ENCODE measurements at places on chromosomes 2 and 18.

DNA sequence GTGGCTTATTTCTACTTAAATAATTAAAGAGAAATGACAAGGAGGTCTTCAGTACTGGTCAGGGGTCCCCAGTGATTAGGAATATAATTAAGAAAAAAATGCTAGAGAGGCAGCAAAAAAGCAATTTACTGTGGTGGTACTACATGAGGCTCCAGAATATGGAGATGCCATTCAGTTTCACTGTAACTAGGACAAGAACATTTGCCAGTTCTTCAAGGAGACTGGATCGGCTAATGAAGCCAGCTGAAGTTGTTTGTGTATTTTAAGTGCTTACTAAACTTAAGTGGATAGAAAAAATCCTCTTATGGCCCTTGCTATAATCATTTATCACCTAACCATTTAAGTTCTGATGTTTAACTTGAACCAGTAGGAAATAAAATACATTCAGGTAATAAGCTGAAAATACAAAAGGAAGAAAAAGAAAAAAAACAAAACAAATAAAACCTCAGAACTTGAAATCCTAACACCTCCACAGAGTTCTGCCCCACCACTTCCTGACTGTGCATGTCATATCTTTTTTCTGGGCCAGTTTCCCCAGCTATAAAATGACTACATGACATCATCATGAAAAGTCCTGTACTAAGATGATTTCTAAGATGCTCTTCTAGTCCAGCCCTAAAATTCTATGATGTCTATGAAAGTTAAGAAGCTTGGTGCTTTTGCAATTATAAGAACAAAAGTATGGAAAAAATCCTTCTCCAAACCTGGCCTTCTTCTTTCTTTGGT is 98.0 kb downstream of the TRABD2A start:
- no peak for DNase-seq

GRCh38 chr2:118650327-118650726 is 197.1 kb downstream of the EN1 start:
- DNase-seq = no peak

GRCh38 chr2:188293601-188294351 is 2.1 kb downstream of the GULP1 start:
- peak; percentile 51 for DNase-seq

DNA sequence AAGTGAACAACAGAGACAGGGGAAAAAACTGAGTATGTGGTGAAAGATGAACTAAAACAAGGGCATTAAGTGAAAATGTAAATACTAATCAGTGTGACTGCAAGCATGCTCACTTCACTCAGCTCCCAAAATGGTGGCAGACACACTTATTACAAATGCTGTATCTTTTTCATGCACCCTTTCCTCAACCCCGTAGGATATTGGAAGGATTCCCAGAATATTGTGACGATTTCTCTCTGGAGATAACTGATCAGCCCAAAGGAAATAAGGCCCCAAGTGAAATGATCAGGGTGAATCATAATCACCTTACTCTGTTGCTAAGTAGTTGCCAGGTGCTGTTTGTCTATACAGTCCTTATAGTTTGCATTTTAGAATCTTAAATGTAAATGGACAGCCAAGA is 138.9 kb upstream of the IL1R2 start:
- DNase-seq = no peak

DNA sequence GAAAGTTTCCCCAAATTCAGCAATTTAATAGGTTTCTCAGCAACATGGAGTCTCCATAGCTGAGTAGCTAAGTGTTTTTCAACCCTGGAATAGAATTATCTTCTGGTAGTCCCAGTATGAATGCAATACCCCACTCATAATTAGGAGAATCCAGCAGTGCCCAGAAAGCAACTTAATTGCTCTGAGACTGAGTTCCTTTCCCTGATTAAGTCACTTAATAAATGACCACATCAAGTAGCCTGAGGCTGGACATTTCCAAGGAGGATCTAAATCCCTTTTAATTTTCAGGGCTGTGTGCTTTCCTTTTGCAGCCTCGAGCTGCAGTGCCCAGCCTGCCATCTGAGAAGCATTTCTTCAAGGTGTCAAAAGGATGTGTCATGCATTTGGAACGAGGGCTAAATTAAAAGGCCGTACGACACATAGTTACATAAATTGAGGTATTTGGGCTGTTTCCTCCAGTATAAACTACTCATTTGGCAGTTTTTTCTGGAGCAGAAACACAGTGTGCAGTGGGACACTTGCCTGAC is 17.7 kb upstream of the SIX2 start:
- no peak for DNase-seq

- no peak for DNase-seq
These were observed 1337.2 kb upstream of the NXPH2 start for GRCh38 chr2:140117386-140117785.

DNA sequence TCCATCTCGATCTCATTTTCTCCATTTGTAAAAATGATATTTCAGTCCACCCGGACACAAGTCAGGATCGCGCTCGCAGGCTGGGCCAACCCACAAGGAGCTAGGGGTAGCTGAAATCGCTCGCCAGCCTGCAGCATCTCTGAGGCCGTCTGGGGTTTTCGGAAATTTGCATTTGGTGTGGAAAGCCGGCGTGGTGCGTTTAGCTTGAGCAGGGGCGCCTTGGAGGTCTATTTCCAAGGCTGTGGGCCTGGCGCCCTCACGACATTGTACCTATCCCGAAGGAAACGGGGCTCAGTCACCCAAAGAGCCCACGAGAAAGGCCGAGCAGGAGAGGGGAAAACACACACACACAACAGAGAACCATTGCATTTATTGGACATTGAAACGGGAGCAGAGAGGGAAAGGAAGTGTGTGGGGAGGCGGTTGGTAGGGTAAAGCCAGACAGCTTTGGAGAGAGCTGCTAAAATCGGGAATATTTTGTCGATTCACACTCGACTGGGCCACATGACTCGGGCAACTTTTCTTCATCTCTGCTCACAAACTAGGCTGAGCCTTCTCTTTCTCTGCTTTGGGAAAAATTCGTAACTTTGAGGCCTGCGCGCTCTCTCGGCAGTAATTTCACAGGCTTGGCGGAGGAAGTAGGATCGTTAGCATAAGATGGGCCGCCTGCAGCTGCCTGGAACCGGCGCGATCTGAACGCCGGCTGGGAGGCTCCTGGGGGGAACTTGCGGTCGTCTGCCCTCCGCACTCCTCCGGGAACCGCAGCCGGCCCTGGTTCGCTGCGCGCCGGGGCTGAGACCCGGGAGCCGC is 1.1 kb upstream of the HOXD8 start:
- peak; percentile 49 for DNase-seq

GRCh38 chr18:35620765-35621164 is 39.2 kb downstream of the GALNT1 start:
- peak; percentile 22 for DNase-seq

GRCh38 chr2:60320724-60321123 is 232.7 kb downstream of the BCL11A start:
- no peak for DNase-seq
